RPMI8226 (cell line): ENCODE measurements at places on chromosomes 2 and 18.

DNA sequence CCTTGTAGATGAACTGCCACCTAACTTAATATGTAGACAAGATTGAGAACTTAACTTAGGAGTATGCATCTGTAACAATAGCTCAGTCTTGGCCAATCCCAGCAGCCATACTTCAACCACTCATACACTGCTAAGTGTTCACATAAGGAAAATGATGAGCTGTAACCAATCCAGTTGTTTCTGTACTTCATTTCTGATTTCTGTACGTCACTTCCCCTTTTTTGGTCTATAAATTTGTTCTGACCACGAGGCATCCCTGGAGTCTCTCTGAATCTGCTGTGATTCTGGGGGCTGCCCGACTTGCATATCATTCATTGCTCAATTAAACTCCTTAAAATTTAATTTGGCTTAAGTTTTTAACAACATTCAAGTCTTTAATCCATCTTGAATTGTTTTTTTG is 6.4 kb downstream of the SH3YL1 start:
- no peak for DNase-seq

GRCh38 chr2:40130251-40130994 is 321.5 kb downstream of the SLC8A1 start:
- DNase-seq = no peak

GRCh38 chr2:229917793-229918192 is 4.0 kb downstream of the TRIP12 start:
- DNase-seq = no peak

GRCh38 chr2:69169655-69170389 is 156.8 kb downstream of the ANTXR1 start:
- no peak for DNase-seq

- DNase-seq = peak; percentile 68
Measured at GRCh38 chr2:181411105-181411849, 45.9 kb upstream of the ITGA4 start.

DNA sequence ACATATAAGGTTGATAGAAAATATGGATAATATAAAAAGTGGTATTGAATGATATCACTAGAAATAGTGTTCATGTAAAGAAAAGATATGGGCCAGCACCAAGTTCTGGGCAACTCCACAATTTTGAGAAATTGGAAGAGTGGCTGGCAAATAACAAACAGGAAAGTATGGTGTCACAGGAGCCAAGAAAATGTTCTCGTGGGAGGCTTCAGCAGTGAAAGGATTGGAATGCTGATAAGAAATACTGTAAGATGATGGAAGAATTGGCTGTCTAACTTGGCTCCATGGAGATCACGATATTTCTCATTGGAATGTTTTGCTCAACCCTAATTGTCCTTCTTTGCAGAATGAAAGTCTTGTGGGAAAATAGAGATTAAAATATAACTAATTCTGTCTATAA is 856.8 kb downstream of the DPP10 start:
- DNase-seq = no peak

GRCh38 chr2:219230059-219230540 is 494 bp downstream of the ANKZF1 start:
- peak; percentile 59 for DNase-seq

- no peak for DNase-seq
Measured at GRCh38 chr18:2480536-2480935, 90.8 kb downstream of the METTL4 start.

- peak; percentile 19 for DNase-seq
Measured at GRCh38 chr2:60980071-60980815, 37.3 kb upstream of the PEX13 start.

GRCh38 chr2:223100061-223100511 is 48.1 kb downstream of the KCNE4 start:
- no peak for DNase-seq

GRCh38 chr2:9742601-9743000 is 100.7 kb upstream of the TAF1B start:
- no peak for DNase-seq

GRCh38 chr2:159635006-159635789 is 18.9 kb upstream of the BAZ2B start:
- no peak for DNase-seq
